ENCODE measurements at places on chromosomes 11 and 22. TPM values are rescaled to one million over a fixed set of nuclear protein-coding genes. Genes with fewer than 3 reads are reported as not detected.

GRCh38 chr11:490186-490929, 16.7 kb downstream of the RNH1 start:
- DNase-seq, result no peak

- DNase-seq, result no peak
Measured at GRCh38 chr11:59859673-59860072, 6.6 kb downstream of the TCN1 start.

Gene SCGB1D2
- not detected for total RNA-seq

DNA sequence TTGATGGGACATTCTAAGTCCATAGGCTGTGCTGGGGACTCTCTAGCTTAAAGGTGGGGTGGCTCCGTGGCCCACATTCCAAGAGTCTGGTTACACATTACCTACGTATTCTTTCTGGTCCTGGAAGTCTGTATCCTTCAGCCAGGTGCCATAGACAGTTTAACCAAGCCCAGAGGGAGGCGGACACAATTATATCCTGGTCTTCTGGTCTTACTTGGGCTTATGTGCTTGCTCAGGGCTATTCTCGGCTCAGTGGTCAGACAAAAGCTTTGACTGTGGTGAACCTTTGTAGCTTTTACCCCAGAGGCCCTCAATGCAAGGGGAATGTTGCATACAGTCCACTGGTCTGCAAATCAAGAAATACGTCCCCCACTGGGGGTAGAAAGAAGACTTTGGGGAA, 3.4 kb upstream of the INCENP start:
- DNase-seq, result no peak

- no peak for DNase-seq
Measured at GRCh38 chr22:43854121-43854785, 8.1 kb downstream of the SULT4A1 start.

Gene DDTL
- total RNA-seq, result 1.0 TPM

- DNase-seq, result no peak
Measured at GRCh38 chr11:68051191-68052136, 12.6 kb downstream of the TCIRG1 start.

Gene OR5D14
- total RNA-seq, result not detected

GRCh38 chr11:95892892-95893570, 30.9 kb downstream of the MTMR2 start:
- no peak for DNase-seq

Measured in right atrium auricular region (tissue), 2 donors.